ENCODE measurements at places on chromosomes 2 and 18. TPM values are rescaled to one million over a fixed set of nuclear protein-coding genes. Genes with fewer than 3 reads are reported as not detected.

- DNase-seq, result peak; percentile 32
These were observed 339.7 kb upstream of the SLC14A2 start for GRCh38 chr18:45275367-45276113.

DNA sequence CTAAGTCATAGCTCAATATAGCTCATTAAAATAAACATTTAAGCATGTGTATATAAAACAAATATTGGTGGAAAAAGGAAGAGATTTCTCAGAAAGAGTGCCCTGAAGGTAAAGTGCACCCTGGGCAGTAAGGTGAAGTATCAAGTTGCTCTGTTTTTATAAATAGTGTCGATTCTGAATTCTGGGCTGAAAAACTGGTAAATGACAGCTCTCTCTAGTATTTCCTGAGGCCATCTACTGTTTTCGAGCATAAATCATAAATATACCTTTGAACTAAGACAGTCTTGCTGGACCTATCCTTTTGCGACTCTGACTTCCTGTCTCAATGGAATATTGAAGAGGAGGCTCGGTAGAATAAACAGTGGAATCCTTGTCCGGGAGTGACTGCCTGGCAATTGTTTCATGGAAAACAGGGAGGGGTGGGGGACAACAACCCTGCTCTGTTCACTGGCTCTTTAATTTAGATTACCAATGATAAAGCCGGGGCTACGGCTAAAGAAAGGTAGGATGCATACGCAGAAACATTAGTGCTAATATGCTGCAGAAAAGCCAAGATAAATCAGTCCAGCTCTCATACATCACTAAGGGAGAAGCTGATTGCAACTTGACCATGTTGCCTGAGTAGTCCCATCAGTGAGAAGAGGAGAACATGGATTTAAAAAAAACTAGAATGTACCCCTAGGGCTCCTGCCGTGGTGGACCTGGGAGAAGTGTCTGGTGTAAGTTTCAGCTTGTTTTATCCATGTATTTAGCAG lies 124.1 kb downstream of the RAPGEF4 start:
- DNase-seq, result no peak

DNA sequence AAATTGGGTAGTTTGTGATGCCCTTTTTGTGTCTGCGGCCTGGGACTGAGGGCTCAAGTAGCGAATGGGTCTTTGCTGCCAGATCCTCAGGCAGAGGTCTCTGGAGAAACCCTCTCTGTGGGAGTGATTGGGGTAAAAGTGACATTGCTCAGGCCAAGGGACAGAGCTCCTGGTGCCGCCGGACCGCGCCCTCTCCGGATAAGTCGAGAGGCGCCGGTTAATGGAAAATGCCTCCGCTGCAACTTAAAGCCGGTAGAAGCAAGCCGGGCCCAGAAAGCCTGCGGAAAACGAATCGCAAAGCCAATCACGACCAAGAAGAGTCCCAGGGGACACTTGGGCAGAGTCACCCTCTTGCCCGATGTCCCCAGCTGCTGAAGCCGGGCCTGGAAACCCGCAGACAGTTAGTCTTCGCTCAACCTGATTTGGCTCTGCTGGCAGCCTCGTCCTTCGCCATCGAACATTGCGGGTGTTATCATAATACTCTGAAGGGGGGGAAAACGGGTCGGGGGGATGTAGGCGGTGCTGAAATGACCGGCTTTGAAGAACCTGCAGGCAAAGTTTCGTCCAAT lies 352 bp upstream of the HOXD12 start:
- DNase-seq, result no peak

- no peak for DNase-seq
These were observed 109.9 kb downstream of the PTPRM start for GRCh38 chr18:7677001-7677400.

BOLL gene
- not detected for total RNA-seq

Measured in LHCN-M2 (cell line).